NCI-H1048 (cell line): ENCODE measurements at places on chromosomes 12 and 14.

DNA sequence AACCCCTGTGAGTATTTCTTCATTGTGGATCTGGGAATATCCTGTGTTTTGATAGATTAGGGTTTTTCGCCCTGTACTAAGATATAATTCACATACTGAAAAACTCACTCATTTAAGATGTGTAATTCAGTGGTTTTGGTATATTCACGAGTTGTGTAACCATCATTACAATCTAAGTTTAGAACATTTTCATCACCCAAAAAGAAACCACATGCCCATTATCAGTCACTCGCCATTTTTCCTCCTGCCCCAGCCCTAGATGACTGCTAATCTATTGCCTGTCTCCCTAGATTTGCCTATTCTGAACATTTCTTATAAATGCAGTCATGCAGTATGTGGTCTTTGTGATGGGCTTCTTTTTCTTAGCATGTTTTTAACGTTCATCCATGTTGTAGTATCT lies 67.9 kb upstream of the ATF1 start:
- DNase-seq: no peak

- no peak for DNase-seq
Observed at GRCh38 chr12:124663206-124663605, 95.8 kb upstream of the NCOR2 start.

- DNase-seq: no peak
Observed at GRCh38 chr12:45973526-45973925, 16.8 kb downstream of the SCAF11 start.

GRCh38 chr14:103889313-103890051 lies 38.8 kb upstream of the TDRD9 start:
- no peak for DNase-seq

GRCh38 chr12:76190299-76190698 lies 105.8 kb upstream of the NAP1L1 start:
- DNase-seq: no peak
